ENCODE measurements at places on chromosomes 7 and 10.

- DNase-seq = no peak
Measured at GRCh38 chr7:90261441-90261840, 16.5 kb downstream of the CFAP69 start.

DNA sequence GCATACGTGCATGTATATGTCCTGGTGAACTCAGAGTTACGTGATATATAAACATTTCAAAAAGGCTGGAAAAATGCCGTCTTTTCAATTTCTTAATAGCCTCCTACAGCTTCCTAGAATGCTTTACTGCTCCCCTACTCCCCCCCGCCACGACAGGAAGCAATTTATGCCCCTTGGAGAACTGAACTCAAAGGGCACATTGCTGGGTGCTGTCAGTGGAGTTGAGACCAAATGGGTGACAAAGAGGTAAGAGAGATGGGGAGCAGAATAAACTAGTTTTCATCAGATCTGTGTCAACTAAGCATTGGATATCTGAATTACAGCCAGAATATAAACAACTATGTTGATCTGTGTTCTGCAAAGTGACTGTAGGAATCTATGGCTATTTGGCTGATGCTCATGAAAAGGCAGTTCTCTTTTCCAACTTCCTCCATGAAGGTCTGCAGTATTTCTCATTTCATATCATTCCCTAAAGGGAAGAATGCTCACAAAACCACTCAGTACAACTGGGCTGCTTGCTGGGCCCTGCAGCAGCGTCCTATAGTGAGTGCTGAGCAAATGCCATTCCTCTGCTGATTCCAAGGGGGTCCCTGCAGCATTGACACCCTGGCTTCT, 171.3 kb upstream of the HPS1 start:
- no peak for DNase-seq

DNA sequence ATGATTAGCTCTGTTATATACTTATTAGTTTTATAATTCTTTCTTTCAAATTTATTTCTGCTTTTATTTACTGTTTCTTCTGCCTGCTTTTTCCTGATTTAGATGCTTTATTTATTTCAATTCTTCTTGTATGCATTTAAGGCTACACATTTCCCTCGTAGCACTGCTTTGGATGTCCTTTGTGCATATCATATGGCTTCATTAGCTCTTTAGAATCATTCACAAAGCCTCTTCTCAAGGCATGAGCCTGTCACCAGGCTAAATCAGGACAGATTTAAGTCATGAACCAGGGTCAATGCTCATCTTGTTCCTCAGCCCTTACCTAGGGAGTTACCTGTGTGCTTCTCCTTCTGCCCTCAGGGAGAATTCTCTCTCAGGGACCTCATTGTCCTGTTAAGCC, 56.3 kb downstream of the BAMBI start:
- no peak for DNase-seq

DNA sequence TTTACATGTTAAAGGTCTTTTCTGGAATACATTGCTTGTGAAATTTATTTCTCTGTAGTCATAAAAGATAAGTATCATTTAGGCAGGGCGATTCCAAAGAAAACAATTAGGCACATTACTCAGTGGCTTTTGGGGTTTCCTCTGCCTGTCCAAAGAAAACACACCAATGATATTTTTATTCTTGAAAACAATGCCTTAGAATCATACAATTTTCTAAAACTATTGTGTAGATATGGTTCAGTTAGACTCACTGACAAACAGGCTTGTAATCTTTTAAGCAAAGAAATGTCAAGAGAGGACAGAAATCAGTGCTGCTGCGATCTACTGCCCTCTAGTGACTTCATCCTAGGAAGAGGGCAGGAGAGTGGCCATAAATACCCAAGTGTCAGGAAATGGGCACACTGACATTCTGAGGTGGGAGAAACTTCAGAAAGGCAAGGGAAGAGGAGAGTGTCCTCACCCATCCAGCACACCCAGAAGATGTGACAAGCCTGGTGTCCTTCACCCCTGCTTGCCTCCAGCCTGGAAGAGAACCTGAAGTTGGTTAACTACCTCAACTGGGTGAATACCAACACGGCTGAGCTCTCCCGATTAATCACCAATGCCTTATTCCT, 120.5 kb downstream of the GALNT11 start:
- no peak for DNase-seq

DNA sequence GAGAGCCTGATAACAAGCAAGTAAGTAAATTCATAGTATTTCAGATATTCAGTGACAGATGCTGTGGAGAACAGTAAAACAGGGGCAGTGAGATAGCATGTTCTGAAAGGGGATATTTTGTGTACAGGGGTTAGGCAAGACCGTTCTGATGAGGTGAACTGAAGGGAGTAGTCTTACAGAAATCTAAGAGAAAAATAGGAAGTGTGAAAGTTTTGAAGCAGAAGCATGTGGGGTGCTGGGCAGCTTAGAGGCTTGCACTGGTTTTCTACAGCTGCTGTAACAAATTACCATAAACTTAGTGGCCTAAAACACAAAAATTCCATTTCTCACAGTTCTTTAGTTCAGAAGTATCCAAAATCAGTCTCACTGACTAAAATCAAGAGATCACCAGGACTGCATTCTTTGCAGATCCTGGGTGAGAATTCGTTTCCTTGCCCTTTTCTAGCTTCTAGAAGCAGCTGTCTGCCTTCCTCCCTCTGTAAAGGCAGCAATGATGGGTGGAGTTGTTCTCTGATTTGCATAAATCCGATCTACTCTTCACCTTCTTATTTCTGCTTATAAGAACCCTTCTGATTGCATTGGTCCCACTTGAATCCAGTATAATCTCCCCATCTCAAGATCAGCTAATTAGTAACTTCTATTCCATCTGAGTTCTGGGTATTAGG, 7.5 kb upstream of the KLF14 start:
- DNase-seq = no peak

DNA sequence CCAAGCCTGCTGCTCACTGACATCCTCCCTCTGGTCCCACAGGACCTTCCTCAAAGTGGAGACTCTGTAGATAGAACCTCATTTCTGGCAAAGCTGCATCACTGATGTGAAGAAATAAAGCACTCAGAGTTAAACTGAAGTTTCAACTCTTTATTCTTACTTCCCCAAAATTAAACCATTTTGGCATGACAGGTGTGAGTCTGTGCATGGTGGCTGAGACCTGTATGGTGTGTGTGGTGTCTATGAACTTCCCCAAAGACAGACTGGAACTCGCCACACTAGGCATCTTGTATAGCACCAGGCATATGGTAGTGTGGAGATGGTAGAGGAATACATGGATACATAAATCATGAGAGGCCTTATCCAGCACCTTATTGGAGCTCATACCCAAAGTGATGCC, 6.6 kb upstream of the WDFY4 start:
- no peak for DNase-seq

DNA sequence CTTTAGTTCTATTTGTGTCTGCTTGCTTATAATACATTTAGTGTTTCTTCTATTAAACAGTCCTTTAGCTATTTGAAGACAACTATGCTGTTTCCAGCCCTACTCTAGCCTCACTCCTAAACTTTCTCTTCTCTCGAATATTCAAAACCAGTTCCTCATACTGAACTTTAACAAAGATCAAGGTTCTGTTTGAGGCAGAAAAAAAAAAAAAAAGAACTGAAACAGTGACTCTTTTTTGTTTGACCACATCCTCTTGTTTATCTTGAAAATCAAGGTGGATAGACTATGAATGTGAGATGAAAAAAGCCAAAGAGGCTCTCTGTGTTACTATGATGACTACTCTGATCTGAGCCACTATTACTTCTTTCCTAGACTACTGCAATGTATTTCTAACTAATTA, 154.3 kb downstream of the ZNF365 start:
- no peak for DNase-seq

DNA sequence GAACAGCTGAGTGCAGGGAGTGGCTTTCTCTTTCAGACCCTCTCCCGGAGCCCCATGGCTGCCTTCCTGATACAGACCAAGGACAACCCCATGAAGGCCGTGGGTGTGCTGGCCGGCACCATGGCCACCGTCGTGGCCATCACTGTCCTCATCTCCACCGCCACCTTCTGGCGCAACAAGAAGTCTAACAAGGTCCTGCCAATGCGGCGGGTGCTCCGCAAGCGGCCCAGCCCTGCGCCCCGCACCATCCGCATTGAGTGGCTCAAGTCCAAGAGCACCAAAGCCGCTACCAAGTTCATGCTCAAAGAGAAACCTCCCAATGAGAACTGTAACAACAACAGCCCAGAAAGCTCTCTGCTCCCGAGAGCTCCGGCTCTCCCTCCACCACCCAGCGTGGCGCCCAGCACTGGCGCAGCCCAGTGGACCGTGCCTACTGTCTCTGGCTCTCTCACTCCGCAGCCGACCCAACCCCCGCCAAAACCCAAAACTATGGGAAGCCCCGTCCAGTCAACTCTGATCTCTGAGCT, 11.2 kb downstream of the LRIT2 start:
- no peak for DNase-seq

DNA sequence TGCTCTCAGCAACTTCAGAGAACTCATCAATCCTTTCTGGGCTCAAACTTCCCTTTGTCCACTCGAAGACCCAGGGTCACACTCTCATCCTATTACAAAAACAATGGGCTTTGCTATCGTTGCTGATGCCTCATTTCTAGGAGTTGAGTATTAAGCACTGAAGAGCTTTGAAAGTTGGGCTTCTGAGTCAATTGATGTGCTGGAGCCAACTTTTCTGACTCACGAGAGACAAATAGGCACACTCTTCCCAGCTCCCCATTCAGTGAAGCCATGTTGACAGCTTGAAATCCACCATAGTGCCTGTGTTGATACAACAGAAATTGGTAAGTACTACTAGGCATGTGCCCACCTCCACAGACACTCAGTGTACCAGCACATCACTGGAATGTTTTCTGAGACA, 97.5 kb upstream of the PRSS58 start:
- no peak for DNase-seq

DNA sequence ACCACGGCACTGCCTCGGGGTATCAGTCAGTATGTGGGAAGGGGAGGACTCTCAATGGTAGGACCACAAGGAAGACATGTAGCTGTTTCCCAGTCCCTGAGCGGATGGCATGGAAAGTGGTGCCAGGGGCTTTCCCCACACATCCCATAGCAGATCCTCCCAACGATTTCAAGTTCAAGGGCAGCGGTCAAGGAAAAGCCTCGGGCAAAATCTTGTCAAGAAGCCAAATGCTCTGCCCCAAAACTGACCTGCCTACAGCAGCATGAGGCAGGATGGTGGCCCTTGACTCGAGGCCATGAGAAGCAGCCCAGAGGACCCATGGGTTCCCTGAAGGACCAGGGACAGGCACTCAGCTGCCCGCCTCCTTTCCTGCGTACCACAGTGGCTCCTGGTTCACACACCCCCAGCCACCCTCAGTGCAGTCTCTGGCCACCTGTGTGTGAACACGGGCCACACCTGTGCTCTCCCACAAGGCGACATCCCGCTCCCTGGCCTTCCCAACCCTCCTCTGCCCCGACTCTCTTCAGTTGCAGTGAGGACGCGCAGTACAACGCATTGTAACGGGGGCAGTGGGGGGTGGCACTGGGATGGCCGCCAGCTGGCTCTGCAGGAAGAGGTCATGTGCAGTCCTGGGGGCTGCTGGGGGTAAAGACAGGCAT, 43.6 kb downstream of the CTBP2 start:
- no peak for DNase-seq

- no peak for DNase-seq
Measured at GRCh38 chr10:543131-543530, 146.3 kb downstream of the DIP2C start.

GRCh38 chr7:6653071-6654003, 16.2 kb downstream of the ZNF316 start:
- no peak for DNase-seq

- no peak for DNase-seq
Measured at GRCh38 chr10:130884456-130884855, 427.1 kb downstream of the TCERG1L start.

DNA sequence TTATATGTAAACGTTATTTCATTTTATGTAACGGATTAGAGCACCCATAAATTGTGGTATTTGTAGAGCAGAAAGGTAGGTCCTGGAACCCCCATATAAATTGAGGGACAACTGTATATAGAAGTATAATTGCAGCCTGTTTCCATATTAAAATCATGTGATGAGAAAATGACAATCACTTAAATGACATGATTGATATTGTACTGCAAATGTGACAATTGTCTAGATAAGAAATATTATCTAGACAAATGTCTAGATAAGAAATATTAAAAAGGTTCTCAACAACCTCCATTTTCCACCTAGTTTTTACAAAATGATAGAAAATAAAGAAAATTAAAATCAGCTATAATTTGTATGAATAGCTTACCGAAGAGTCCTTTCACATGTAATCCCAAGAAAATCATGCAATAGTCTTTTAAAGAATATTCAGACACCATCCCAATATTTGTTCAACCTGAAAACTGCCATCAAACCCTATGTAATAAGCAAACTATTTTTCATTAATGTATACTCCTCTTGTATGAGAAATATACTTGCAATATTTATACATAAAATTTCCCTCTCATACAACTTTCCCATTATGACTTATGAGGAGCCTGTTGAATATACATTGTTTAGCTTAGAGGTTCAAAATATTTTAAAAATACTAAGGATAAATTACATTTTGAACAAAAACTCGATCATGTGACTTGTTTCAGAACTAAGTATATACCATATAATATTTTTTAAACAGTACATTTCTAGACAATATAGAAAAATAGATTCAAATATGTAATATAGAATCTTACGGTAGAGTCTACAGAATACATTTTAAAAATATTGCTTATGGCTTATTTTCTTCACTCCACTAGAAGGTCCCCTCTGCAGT, 153.2 kb downstream of the CRPPA start:
- DNase-seq = no peak

DNA sequence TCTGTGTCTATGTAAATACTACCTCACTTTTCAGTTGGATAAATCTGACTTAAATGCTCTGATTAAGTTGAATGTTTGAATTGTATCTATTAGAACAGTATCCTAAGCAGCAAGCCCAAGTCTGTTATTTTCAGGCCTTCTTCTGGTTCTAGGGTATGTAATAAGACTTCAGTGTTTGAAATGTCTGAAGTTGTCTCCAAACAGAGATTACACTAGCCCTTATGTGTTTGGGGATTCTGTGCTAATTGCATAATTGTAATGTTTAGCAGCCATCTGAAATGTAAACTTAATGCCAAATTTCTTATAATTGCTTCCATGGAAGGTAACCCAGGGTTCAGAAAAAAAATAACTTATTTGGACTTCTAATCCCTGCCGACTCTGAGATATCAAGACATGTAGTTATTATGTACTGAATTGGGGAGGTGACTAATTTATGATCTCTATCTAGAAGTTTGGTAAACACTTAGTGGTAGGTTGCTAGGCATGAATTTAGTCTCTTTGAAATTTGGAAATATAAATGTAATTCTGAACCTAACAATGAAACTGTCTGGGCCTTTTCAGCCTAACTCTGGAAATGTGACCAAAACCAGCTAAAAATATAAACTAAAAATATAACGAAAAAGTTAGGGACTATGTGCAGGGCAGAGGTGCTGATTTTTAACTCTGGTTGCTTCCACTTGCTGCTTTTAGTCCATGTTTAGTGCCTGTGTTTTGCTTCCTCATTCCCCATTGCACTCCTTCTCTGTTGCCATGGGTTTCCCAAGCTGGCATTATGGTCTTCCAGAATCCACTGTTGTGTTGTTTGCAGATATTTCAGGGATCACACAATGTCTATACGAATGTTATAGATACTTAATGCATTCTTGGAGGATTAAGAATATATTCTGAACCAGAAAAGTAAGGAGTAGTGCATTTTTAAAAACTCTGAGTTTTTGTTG, 54.8 kb downstream of the MCU start:
- no peak for DNase-seq

Data from stimulated activated CD8-positive, alpha-beta memory T cell treated with anti-CD3 and anti-CD28 coated beads, Interleukin-4, amount 100 ng/mL, for 4 hours (primary cell).